ENCODE measurements at places on chromosomes 1 and 21.
A peak's percentile ranks its signal among the peaks of the same experiment; 100 is the strongest.

DNA sequence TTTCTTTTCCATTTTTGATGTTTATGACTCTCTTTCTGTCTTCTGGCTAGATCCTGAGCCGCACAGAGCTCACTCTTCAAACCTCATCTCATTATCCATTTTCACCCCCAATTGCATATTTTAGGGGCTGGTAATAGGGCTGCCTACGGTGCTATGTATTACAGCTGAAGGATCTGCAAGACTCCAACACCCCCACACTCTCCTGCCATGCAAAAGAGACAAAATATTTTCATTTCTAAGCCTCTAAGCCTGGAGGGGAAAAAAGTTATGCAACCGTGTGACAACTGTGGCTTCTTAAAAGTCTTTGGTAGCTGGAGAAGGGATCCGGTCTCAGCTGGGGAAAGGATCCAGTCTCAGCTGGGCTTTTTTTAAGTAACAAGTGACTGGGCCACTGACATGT, 311.6 kb downstream of the NPHP4 start:
- DNase-seq = no peak

- DNase-seq = no peak
These were observed 8.0 kb downstream of the PHLDA3 start for GRCh38 chr1:201460814-201461644.

- DNase-seq = no peak
These were observed 5.3 kb downstream of the ATP8B2 start for GRCh38 chr1:154330669-154331068.

DNA sequence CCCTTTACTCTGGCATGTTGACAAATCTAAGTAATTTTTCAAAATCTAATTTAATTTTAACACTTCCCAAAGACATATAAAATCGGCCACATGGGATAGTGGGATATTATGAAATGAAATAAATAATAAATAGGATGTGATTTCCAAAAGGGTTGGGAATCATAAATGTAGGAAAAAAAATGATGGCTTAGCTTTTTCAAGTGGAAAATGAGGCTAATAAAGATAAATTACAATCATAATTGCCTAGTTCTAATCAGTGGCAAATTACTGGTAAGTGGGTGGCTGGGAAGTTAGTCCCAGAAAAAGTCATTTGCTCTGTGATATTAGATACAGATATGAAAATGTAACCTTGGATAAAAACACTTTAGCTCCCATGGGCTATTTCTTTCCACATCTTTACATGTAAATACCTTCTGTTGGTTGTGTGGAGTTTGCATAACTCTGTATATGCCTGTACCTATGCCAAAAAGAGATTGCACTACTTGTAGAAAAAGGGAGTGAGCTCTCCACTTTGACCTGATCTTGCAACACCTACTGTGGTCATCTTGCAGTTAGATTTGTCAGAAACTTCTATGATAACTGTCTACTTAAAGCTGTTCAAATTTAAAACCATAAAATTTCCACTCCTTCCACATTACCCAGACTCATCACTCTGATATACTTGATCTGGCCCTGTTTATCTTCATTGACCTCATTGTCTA, 284.6 kb upstream of the KAZN start:
- no peak for DNase-seq

DNA sequence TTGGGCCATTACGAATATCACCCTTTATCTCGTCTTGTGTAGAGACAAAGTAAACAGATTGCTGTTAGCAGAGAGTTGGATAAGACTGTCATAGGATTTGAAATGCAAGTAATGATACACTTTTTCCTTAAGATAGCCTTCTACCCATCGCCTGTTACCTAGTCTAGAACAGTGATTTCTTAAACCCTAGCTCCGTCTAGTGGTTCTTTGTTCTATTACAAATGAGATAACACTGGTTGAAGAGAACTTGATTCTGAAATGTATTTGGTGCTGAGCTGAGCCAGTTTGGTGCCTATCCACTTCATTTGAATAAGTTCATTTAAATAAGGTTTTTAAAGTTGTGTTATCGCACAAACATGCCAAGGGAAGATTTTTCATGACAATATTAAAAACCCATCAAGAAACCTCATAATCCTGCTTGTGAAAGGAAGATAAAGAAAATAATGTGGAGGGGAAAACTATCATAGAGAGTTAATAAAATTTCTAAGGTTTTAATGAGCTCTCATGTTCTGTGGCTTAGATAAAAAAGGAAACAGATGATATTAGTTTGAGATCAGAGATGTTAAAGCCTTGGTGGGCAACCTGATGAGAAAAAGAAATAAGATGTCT, 1.5 kb upstream of the KCNH1 start:
- peak; percentile 45 for DNase-seq

GRCh38 chr21:46145840-46146691, 9.3 kb downstream of the FTCD start:
- no peak for DNase-seq

GRCh38 chr1:226002667-226003501, 3.7 kb upstream of the SDE2 start:
- no peak for DNase-seq

DNA sequence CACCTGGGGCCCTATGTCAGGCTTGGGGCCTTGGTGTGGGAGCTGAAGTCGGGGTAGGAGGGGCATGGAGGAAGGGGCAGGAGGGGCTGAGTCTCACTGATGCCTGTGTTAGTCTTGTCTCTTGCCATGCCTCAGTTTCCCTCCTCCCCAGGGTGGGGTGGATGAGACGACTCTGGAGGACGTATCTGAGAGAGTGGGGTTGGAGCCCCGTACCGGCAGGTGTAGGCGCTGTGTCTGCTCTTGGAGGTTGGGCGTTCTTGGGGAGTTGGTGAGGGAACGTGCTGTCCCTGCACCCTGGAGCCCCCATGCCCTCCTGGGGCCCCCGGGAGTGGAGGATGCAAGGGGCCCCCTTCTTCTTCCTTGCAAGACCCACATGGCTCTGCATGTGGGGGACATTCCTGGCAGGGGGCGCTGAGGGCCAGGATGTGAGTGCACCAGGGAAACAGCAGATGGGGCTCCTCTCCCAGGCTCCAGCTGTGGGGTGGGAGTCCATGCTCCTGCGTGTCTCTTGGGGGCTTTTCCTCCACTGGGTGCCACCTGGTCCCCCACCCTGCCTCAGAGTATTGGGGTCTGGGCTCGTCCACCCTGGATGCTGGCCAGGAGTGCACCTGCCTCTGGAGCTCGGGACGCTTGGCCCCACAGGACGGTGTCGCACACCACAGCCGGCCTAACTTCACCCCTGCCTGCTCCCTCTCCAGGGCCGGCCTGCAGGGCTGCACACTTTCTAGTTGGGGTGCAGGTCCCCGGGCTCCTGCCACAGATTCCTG, 1.4 kb upstream of the TNFRSF14 start:
- DNase-seq = peak; percentile 76

- DNase-seq = no peak
These were observed 69.0 kb downstream of the FAAP20 start for GRCh38 chr1:2125350-2126211.

DNA sequence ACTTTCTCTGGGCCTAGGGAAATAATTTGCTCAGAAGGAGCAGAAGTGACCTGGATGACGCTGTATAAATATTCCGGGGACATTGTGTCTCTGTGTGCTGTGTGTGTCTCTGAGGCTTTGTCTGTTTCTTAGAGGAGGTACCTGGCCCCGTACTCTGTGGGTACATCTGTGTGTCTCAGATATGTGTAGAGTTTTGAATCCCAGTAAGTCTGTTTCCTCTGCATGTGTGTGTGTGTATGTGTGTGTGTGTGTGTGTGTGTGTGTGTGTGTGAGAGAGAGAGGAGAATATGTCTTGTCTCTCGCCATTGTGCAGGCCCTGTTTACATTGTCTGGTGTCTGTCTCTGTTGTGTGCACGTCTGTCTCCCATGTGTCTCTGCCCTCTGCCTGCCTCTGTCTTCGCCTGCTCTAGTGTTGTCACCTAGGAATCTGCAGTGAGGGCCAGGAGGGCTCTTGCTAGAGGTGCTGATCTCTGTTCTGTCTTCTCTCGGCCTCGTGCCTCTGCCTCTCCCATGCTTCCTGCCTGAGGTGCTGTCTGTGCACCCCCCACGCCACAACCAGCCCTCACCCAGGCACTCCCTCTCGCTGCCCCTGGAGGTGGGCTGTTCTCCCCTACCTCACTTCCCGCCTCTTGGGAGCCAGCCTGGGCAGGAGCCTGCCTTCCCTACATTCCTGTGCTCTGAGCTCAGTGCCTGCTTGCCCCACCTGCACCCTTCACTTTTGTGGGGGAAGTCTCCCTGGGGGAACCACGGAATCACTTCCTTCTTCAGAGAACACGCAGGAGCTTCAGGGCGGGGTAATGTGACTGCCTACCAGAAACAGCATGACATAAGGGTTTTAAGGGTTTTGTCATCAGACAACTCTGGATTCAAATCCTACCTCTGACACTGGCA, 5.9 kb downstream of the MAP7D1 start:
- DNase-seq = peak; percentile 73

GRCh38 chr1:41837691-41838090, 81.0 kb downstream of the HIVEP3 start:
- no peak for DNase-seq

- DNase-seq = no peak
These were observed 36.6 kb upstream of the ECE1 start for GRCh38 chr1:21326861-21327344.

- no peak for DNase-seq
These were observed 671.7 kb downstream of the SMYD3 start for GRCh38 chr1:245835386-245835785.

- DNase-seq = no peak
These were observed 42.4 kb upstream of the C1orf198 start for GRCh38 chr1:230910755-230911117.

DNA sequence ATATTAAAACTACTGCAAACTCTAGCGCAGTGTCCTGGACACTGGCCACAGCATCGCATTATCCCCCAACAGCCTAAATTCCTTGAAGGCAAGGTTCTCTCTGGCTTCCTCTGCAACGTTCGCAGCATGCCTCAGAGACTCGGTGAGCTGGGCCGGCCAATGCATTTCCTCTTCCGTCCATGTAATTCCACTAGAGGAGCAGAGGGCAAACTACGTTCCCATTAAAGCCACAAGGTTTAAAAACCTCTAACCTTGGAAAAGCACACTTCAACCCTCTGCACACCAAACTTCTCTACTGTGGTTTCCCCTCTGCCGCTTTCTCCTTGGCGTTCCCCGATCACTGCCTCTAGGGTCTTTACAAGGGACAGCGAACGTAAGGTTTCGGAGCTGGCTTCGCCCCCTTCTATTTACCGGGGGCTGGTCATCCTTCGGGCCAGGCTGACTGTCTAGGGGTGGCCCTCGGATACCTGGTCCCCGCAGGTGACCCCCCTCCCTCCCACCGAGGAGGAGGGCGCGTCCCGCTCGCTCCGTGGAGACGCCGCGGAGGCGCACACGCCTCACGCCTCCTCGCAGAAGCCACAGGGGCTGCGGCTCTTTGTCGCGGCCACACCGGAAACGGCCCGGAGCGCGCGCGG, 456 bp upstream of the SMYD2 start:
- DNase-seq = no peak

DNA sequence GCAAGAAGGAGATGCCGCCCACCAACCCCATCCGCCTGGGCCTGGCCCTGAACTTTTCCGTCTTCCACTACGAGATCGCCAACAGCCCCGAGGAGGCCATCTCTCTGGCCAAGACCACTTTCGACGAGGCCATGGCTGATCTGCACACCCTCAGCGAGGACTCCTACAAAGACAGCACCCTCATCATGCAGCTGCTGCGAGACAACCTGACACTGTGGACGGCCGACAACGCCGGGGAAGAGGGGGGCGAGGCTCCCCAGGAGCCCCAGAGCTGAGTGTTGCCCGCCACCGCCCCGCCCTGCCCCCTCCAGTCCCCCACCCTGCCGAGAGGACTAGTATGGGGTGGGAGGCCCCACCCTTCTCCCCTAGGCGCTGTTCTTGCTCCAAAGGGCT, 732 bp downstream of the SFN start:
- DNase-seq = no peak

- DNase-seq = no peak
These were observed 73.2 kb downstream of the SSBP3 start for GRCh38 chr1:54332781-54333585.

DNA sequence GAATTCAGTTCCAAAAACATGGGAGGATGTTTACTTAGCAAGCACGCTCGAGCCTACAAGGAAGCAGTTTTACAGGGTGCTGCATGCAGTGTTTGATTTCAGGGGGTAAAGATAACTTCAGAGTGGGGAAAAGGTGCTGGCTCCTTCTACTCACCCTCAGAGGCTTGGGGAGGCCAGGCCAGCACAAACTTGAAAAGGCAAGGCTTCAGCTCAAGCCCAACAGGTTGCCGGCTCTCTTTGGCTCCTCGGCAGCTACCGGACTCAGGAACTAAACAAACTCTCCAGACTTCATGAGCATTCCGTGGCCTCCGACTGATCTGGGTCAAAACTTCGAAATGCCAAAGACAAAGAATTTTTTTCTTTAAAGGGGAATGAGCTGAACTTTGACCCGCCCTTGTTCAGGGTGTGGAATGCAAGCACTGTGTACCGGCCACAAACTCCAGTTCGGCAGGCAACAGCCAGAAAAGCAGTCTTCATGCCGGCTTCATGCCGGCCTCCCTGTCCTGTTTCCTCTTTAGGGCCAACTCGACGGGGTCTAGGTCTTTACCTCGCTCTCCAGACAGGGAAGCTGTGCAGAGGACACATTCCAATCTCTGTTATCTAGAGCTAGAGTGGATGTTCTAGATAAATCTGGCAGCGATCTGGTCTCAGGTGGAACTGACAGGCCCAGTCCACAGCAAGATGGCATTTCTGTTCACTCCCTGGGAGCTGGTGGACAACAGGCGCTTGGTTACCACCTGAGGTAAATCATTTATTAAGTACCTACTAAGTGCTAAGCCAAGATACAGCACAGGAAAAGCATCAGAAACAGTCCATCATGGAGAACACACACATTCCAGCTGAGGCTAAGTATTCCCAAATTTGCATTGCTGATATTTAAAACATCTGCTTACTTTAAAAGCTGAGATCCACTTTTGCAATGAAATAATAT, 75.0 kb downstream of the CD46 start:
- DNase-seq = no peak

GRCh38 chr1:43776043-43776761, 68.9 kb downstream of the ST3GAL3 start:
- DNase-seq = no peak

GRCh38 chr1:218479436-218480115, 134.4 kb downstream of the TGFB2 start:
- no peak for DNase-seq

DNA sequence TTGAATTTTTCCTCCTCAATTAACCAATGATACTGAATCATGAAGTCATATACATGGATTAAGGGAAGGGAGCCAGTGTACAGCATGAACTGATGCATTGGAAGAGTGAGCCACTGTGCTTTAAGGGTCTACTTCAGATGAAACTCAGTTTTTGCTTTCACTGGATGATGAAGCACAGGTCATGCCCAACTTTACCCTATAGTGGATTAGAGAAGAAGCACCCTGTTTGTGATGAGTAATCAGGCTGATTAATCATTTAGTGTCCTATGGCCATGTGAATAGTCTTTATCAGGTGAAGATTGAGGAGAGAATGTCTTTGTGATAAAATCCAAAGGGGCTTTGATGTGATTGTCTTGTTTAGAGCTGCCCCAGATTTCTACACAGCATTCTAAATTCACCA, 24.7 kb upstream of the LAMC1 start:
- DNase-seq = no peak

DNA sequence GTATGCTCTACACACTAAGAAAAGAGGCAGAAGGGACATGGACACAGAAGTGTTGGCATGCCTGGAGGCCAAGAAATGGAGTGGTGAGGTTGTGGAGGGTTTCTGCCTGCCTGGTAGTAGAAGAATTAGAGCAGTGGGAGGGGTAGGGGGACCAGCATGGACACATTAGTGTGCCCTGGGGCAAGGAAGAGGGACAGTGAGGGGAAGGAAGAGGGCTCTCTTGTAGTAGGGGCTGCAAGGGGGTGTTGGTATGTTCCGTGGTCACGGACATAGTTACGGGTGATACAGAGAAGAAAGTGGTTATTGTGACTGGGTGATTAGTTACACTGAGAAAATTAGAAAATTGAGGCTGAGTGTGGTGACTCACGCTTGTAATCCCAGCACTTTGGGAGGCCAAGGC, 23.3 kb downstream of the LEMD1 start:
- DNase-seq = no peak

Measured in GM20000 (cell line).